ENCODE measurements at places on chromosomes 13 and 19.

GRCh38 chr13:76009267-76009890 lies 373.2 kb downstream of the LMO7 start:
- DNase-seq, result no peak

- DNase-seq, result no peak
These were observed 313.3 kb downstream of the FGF9 start for GRCh38 chr13:21984156-21984555.

- no peak for DNase-seq
These were observed 261.9 kb downstream of the KCNRG start for GRCh38 chr13:50277127-50277526.

- DNase-seq, result no peak
These were observed 66.7 kb upstream of the ARHGEF7 start for GRCh38 chr13:111048387-111048786.

- no peak for DNase-seq
These were observed 26.0 kb downstream of the ATP8A2 start for GRCh38 chr13:25397763-25398162.
